GM23248 (cell line): ENCODE measurements at places on chromosomes 7 and 10.

DNA sequence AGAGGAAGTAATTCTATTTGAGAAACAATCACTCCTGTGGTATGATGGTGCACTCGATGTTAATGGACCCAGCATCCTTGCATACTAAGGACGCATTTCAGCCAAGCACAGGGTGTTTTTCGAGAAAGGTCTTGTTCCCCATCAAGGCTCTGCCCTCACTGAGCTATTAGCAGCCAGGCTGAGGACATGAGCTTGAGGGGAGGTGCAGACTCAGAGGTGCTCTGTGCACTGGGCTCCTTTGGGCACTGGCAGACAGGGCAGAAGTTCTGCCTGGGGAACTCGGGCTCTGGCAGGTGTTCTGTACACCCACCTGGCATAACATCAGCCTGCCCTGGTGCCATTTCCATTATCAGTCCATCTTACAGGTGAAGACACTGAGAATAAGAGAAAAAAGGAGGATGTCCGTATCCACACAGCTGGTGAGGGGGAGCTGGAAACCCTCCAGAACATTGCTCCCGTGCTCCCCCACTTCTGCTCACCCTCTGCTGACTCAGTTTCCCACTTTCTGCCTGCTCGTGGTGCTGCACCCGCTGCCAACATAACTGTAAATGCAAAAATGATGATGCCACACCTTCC is 92.7 kb upstream of the RET start:
- DNase-seq, result no peak

- no peak for DNase-seq
Observed at GRCh38 chr7:111783854-111784253, 221.6 kb upstream of the IMMP2L start.

DNA sequence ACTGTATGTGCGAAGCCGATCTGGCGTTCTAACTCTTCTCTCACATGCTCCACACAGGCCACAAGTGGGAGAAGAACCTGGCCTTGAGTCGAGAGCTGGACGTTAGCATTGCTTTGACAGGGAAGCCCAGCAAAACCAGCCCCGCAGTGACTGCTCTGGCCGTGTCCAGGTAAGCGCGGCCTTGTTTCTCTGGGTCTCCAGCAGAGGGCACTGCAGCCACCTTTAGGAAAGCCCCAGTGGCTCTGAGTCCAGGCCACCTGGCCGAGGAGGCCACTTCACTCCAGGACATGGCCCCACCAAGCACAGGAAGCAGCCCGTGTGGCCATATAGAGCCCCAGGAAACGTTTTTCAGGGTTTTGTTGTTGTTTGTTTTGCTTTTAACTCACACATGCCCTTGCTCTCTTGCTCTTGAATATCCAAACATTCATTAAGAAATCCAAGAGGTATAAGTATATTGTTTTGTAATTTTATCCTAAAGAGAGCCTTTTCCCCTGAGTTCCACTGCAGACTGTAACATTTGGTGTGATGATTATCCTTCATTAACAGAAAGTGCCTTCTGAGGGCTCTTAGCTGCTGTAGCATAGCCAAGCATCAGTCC is 41.8 kb upstream of the LRRC18 start:
- peak; percentile 66 for DNase-seq

- DNase-seq, result peak; percentile 69
Observed at GRCh38 chr10:18501198-18501597, 150.2 kb downstream of the NSUN6 start.

- DNase-seq, result no peak
Observed at GRCh38 chr7:44431091-44431608, 59.3 kb downstream of the NUDCD3 start.

DNA sequence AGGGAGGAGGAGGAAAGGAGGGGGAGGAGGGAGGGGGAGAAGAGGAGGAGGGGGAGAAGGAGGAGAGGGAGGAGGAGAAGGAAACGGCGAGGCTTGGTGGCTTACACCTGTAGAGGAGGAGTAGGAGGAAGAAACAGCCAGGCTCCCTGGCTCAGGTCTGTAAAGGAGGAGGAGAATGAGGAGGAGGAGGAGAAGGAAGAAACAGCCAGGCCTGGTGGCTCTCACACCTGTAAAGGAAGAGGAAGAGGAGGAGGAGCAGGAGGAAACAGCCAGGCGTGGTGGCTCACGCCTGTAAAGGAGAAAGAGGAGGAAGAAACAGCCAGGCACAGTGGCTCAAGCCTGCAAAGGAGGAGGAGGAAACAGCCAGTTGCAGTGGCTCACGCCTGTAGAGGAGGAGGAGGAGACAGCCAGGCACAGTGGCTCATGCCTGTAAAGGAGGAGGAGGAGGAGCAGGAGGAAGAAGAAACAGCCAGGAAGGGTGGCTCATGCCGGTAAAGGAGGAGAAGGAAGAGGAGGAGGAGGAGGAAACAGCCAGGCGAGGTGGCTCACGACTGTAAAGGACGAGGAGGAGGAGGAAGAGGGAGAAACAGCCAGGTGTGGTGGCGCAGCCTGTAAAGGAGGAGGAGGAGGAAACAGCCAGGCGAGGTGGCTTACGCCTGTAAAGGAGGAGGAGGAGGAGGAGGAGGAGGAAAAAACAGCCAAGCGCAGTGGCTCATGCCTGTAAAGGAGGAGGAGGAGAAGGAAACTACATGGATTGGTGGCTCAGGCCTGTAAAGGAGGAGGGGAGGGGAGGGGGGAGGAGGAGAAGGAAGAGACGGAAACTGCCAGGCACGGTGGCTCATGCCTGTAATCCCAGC is 14.9 kb upstream of the CRCP start:
- DNase-seq, result peak; percentile 87

DNA sequence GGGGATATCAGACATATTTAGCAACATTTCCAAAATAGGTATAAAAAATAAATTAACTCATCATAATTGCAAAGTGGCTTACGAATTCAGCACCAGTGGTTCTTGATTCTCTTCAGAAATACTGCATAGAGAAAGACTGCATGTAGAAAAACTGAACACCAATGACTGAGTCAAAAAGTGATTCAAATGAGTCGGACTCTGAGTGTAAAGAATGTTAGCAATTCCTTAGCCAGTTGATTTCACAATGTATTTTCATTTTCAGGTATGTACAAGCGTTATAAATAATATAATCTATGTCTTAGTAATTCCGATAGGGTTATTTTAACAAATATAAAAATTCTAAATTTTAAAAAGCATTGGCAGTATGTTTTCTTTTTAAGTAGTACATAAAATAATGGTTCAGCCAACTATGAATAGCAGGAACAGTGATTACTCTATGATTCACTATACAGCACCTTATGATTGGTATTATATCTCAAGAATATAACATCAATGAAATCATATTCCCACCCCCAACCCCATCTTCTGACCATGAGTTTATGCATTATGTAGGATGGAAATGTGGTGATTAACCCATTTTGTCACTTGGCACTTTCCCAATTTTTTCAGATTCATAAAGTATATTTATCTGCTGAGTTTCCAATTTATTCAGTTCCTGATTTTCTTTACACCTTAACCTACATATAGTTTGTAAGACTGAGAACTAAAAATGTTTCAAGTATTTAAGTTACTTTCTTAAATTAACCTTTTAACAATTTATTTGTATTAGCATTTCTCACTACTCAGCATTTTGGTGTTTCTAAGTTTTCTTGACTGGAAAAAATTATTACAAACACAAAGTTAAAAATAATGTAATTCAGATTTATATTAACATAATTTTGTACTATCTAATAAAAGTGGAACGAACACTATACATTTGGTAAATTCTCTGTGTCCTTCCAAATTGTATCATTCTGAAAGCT is 33.9 kb downstream of the DNAJC1 start:
- DNase-seq, result peak; percentile 64

- DNase-seq, result no peak
Observed at GRCh38 chr10:48430402-48430993, 124.0 kb downstream of the MAPK8 start.
